ENCODE measurements at places on chromosomes 2 and 18. TPM values are rescaled to one million over a fixed set of nuclear protein-coding genes. Genes with fewer than 3 reads are reported as not detected.

The CELF4 gene
- total RNA-seq = 0.67 TPM

The VSNL1 gene
- total RNA-seq = 21.6 TPM

DNA sequence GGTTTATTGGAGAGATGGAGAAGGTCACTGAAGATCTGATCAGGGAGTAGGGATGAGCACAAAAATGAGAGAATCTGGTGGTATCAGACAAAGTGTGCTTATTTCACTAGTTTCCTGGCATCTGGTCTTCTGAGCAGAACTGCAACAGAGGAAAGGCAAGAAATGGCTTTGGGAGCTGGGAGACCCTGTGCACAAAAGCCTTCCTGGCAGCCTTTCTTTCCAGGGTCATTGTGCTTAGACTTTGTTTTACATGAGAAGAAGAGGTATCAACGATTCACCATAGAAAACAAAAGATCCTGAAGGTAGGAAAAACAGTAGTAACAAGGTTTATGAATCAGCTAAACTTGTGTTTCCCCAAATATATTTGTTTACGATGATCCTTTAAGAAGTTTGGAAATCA, 162.9 kb downstream of the CNTNAP5 start:
- H3K27ac ChIP-seq = no peak overlapping the region
- no peaks in the 10 kb centered on the region for H3K4me1 ChIP-seq
- H3K4me3 ChIP-seq = no peak overlapping the region
- no peaks in the 10 kb centered on the region for H3K36me3 ChIP-seq
- DNase-seq = no peak

DNA sequence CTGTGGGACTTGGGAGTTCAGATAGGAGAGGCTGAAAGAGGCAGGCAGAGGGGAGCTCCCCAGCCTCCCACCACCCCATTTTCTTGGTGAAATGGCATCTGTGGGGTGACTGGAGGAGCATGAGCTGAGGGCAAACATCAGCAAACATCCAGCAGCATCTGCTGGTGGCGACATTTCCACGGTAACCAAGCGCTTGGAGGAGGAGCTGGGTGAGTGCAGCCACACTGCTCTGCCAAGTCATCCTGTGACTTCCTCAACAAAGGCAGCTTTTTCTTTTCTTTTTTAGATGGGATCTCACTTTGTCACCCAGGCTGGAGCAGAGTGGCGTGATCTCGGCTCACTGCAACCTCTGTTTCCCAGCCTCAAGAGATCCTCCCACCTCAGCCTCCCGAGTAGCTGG, 5.6 kb downstream of the TXNL4A start:
- H3K27ac ChIP-seq = no peak overlapping the region
- no peak for DNase-seq
- no peaks in the 10 kb centered on the region for H3K27me3 ChIP-seq
- peaks cover 43% of the 10 kb centered on the region for H3K4me1 ChIP-seq

DNA sequence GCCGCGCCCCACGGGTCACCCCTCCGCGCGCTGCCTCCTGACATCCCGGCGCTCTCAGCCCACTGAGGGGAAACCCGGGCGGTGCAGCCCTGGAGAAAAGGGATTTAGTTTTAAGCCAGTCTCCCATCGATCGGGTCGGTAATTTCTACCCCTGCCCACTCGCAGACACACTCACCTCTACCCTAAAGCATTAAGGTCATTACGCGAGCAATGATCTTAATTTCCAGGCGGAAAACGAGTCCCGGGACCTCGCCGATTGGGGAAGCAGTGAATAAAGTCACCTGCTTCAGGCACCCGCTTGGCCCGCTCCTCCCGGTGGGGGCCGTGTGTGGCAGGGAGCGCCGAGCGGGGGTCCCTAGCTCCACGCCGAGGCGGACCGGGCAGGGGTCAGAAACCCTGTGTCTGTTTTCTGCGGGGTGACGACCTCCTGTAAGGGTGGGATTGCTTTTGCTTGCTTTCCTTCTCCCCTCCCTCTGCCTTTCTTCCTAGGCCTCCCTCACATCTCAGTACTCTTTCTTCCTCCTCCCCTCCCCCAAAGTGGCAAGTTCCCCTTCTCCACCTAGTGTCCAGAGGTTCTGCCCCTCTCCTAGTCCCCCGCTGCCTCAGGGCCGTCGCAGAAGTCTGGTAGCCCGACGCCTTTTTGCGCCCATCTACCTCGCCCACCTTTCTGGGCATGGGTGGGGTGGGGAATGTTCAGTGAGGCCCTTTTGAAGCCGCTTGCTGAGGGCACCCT, 142.6 kb downstream of the MEIS1 start:
- peaks cover 17% of the 10 kb centered on the region for H3K4me1 ChIP-seq
- peaks cover 75% of the 10 kb centered on the region for H3K27me3 ChIP-seq
- no peaks in the 10 kb centered on the region for H3K36me3 ChIP-seq

DNA sequence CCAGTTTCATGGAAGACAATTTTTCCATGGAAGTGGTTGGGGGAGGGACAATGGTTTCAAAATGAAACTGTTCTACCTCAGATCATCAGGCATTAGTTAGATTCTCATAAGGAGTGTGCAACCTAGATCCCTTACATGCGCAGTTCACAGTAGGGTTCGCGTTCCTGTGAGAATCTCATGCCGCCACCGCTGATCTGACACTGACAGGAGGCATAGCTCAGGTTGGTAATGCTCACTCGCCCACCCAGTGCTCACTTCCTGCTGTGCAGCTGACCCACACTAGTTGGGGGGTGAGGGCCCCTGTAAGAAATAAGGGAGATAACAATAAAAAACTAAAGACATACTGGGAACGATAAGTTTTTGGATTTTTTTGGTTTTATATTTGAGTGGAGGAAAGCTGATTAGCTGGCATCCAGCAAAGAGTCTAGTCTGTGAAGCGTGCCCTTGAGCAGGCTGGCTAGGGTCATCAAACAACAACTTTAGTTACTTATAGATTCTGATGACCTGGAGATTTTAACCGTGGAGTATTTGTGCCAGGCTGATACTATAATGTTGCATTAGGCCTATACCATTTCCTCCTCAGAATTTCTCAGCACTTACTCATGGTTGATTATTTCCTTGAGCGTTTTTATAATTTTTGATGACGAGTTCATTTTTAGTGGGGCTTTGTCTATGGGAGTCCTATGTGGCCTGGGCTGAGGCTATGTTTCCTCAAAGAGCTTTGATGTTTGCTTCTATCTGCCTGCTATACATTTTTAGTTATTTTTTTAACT, 6.3 kb upstream of the MCFD2 start:
- no peaks in the 10 kb centered on the region for H3K27me3 ChIP-seq
- H3K4me1 ChIP-seq = no peaks in the 10 kb centered on the region
- H3K4me3 ChIP-seq = no peak overlapping the region
- DNase-seq = no peak

DNA sequence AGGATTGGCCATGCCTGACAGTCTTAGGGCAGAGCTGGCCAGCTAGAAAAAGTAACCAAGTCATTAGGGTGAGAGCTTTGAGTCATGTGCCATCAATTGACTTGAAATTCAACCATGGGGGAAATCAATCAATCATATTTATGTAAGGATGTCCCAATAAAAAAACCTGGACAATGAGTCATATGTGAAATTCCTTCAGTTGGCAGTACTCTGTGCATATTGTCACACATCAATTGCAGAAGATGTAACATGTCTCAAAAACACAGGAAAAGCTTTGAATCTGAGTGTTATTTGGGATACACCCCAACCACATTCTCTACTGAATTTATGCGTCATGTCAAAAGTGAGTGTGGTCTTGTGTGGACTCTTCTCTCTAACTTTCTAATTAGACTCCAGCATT, 1004.1 kb upstream of the NRXN1 start:
- H3K4me1 ChIP-seq = no peaks in the 10 kb centered on the region
- no peak for DNase-seq
- no peak overlapping the region for H3K4me3 ChIP-seq
- H3K27me3 ChIP-seq = no peaks in the 10 kb centered on the region
- no peaks in the 10 kb centered on the region for H3K36me3 ChIP-seq

DNA sequence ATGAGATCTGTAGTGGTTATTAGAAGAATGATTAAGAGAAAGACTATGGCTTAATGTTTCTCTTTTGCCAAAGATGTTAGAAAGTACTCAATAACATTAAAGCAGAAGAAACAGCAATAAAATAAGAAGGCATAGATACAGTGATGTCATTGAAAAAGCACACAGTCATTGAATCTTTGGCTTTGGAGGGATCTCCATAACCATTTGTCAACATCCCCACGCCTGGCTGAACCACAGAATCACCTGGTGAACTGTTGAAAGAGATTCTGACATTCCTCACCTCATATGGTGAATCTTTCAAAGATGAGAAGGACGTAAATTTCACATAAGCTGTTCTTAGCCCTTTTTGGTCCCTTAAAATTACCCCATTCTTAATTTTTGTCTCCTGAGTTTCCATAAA, 324.6 kb upstream of the NRP2 start:
- no peak overlapping the region for H3K4me3 ChIP-seq
- H3K4me1 ChIP-seq = no peaks in the 10 kb centered on the region
- H3K27ac ChIP-seq = no peak overlapping the region
- H3K36me3 ChIP-seq = no peaks in the 10 kb centered on the region
- DNase-seq = no peak
- H3K27me3 ChIP-seq = no peaks in the 10 kb centered on the region
